ENCODE measurements at places on chromosomes 13 and 19. TPM values are rescaled to one million over a fixed set of nuclear protein-coding genes. Genes with fewer than 3 reads are reported as not detected.
A peak's percentile ranks its signal among the peaks of the same experiment; 100 is the strongest.

GRCh38 chr19:28388988-28389387 is 824.0 kb downstream of the UQCRFS1 start:
- DNase-seq: no peak

DNA sequence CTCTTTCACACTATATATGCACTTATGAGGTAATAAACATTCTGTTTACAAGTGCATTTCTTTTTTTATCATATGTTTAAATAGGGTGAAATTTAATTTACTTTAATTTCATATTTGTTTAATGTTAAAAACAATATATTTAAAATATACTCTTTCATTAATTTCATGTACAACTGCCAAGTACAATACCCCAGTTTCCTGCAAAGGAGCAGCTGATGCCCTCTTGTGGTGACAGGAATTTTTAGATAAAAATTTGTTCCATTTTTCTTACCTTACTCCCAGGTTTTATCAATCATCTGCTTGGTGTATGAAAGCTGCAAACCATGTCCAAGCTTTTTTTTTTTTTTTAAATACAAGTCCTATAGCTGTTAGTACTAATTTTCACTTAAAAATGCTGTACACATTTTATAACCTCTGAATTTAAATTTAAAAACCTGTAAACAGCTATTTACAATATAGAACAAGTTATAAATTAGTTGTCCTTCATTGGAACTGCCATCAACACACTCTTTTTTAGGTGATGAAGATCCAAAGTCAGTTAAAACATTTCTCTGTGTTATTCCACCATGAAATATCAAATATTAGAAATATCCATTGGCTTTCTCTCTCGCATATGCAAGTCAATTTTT is 4.9 kb downstream of the PCDH20 start:
- no peak for DNase-seq

DNA sequence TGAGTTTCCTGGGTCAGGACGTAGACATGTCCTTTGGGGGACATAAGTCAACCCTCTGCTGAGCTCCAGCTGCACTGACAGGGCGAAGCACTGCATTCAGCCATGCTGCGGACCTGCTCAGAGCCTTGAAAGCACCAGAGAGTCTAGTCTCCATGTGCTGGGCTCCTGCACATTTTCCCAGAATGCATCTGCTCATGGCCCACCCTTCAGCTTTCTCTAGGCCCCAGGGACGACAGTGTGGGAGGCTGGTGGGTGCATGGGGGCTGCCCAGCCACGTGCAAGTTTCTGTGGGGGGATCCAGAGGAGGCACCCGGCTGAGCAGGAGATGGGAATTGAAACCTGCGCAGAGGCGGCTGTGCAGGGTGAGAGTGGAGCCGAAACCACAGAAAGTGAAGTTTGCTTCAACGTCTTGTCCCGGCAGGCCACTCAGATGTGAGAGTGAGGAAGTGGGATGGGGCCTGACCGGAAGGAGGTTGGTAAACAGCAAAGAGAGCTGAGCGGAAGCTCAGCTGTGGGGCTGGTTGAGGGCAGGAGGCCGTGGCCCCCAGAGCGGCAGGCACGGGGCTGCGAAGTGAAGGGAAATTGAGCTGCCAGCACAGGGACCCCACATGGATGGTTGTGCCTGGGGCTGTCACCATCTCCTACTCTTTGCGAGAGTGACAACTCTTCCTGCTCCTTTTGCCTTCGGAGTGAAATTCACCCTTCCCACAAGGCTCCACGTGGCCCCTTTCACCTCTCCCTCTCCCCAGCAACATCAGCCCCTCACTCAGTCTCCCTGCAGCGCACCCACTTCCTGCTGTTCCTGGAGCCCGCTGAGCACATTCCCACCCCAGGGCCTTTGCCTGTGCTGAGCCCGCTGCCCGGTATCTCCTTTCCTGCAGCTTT is 11.8 kb downstream of the PGLS start:
- no peak for DNase-seq

Gene ZNF99
- total RNA-seq: not detected

Gene ZFP36
- total RNA-seq: 15.4 TPM

GRCh38 chr19:10683064-10683426 is 18.2 kb upstream of the QTRT1 start:
- DNase-seq: no peak

GRCh38 chr19:50383001-50383851 is 921 bp upstream of the POLD1 start:
- DNase-seq: peak; percentile 49

DNA sequence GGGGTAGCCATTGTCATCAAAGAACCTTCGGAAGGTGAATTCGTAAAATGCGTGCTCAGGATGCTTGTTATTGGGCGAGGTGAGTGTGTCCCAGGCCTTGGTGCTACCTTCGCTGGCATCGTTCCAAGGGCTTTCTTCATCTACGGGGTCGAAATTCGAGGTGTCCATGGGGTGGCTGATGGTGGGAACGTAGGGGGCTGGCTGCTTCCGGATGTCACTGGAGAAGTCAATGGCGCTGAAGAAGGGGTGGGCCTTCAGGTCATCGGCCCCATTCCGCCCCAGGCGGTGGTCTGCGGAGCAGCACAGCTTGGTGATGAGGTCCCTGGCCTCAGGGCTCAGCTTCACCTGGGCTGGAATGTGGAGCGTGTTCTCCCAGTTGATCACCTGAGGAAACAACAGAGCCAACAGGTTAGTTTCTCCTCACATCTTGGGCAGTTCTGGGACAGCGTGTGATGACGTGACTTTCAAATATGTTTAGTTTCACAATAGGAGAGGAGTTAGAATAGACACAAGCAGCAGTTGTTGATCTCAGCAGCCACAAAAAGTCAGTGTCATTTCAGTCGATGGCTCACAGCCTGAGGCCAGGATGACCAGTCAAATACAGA is 72.5 kb upstream of the XPO4 start:
- no peak for DNase-seq

GRCh38 chr13:29573190-29573589 is 22.3 kb downstream of the SLC7A1 start:
- DNase-seq: no peak

Gene ZNF574
- total RNA-seq: 35.6 TPM

GRCh38 chr13:47835470-47836228 is 165.4 kb downstream of the SUCLA2 start:
- DNase-seq: no peak

Gene LGALS4
- 0.37 TPM for total RNA-seq

Gene CEACAM16
- total RNA-seq: not detected

DNA sequence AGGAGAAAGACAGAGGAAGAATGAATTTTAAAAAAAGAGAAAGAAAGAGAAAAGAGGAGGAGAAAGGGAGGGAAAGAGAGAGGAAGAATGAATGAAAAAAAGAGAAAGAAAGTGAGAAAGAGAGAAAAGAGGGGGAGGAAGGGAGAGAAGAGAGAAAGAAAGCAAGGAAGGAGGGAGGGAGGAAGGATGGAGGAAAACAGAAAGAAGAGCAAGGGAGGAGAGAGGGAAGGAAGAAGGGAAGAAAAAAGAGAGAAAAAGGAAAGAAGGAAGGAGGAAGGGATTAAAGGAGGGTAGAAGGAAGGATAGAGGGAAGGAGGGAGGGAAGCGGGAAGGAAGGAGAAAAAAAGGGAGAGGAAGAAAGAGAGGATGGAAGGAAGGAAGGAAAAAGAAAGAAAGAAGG is 122.3 kb upstream of the ZNF507 start:
- no peak for DNase-seq

Gene NLRP4
- total RNA-seq: not detected

DNA sequence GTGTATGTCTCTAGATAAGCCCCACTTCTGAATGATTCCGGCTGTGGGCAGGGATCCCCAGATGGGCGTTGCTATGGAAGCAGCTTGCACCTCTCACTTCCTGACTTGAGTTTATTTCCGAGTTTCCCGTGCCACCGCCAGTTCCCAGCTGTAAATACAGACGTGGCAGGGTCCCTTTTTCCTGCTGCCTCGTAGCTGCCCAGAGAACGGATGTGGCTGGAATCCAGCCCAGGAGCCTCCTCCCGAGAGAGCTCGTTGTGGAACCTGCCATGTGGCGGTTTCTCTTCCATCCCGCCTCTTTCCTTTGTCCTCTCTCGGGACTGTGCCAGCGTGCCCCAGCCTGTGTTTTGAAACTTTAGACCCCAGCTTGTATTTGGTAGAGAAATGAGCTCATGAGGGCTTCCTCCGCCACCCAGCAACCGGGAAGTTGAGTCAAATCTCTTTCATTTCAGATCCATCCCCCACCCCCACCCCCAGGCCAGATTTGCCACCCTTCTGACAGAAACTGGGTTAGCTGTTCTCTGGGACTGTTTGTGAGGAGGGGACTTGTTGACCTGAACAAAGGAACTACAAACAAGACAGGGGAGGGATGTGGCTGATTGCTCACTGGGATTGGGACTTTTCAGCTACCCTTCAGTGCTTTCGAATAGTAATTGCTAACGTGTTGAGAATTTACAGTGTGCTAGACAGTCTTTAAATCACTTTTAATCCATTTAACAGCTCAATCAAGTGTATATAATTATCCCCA is 96.6 kb downstream of the SIPA1L3 start:
- peak; percentile 73 for DNase-seq

GRCh38 chr19:29624489-29625185 is 18.6 kb downstream of the POP4 start:
- no peak for DNase-seq

DNA sequence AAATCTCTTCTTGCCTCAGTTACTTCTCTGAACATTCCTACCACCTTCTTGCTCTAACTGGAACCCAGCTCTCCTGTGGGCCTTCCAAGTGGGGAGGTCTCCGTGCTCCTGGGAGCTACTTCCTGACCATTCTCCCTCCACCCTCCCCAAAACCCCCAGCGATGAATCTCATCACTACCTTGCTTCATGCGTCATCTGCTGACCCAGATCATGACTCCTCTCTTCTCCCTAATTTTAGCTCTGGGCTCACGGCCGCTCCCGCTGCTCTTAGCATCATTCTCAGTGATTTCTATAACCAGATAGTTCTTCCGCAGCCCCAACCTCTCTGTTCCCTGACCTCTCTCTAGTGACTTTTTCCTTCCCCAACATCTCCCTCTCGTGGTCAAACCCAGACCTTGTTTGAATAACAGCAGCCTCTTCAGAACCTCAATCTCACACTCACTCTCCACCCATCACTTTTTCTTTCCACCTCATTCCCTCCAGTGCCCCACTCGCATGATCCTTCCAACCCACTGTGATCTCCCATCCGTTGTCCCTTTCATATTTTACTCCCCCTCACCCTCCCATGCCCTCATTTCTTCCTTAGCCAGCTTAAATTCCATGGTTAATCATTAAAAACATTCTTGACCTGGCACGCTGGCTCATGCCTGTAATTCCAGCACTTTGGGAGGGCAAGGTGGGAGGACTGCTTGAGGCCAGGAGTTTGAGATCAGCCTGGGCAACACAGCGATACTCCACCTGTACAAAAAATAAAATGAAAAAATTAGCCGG is 21.8 kb downstream of the MRPS12 start:
- peak; percentile 50 for DNase-seq

Gene ERICH6B
- not detected for total RNA-seq

Gene AMH
- total RNA-seq: 70.2 TPM

GRCh38 chr13:73945871-73946270 is 188.3 kb downstream of the KLF12 start:
- DNase-seq: no peak

Gene TBXA2R
- total RNA-seq: 0.64 TPM

- no peak for DNase-seq
Observed at GRCh38 chr13:110628477-110628793, 13.1 kb downstream of the NAXD start.

Gene NAPSA
- total RNA-seq: 0.44 TPM

GRCh38 chr13:59501004-59501403 is 662.7 kb downstream of the DIAPH3 start:
- no peak for DNase-seq

GRCh38 chr13:102825921-102826706 is 19.7 kb upstream of the ERCC5 start:
- DNase-seq: no peak

- no peak for DNase-seq
Observed at GRCh38 chr19:7397687-7398086, 49.0 kb downstream of the ARHGEF18 start.

DNA sequence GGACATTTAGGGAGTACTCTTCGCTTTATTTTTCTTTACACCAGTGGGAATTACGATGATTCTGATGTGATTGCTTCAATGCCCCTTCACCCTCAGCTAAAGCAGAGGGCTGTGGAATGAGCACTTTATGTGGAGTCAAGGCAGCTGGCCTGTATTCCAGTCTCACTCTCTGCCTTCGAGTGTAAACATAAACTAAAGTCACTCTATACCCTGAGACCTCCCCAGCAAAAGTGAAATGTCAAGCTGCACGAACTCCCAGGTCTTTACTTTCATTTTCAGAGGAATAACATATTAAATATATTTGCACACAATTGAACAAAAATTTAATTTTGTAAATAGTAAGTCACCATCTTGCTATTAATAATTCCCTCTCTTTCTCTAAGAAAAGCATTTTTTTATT is 557.1 kb downstream of the DACH1 start:
- no peak for DNase-seq

Gene ZNF540
- total RNA-seq: 0.20 TPM

GRCh38 chr19:13298565-13299481 is 148.6 kb downstream of the IER2 start:
- peak; percentile 51 for DNase-seq

Gene SIGLEC12
- total RNA-seq: not detected

- no peak for DNase-seq
Observed at GRCh38 chr13:94313321-94313910, 166.1 kb downstream of the DCT start.

- DNase-seq: no peak
Observed at GRCh38 chr19:57110592-57111328, 9.0 kb upstream of the USP29 start.

- no peak for DNase-seq
Observed at GRCh38 chr13:33106656-33107360, 90.6 kb downstream of the KL start.

GRCh38 chr13:23325191-23325590 is 108.3 kb downstream of the SACS start:
- DNase-seq: no peak

Gene ZNF701
- 23.7 TPM for total RNA-seq

- DNase-seq: peak; percentile 77
Observed at GRCh38 chr19:18939922-18940768, 872 bp downstream of the HOMER3 start.

DNA sequence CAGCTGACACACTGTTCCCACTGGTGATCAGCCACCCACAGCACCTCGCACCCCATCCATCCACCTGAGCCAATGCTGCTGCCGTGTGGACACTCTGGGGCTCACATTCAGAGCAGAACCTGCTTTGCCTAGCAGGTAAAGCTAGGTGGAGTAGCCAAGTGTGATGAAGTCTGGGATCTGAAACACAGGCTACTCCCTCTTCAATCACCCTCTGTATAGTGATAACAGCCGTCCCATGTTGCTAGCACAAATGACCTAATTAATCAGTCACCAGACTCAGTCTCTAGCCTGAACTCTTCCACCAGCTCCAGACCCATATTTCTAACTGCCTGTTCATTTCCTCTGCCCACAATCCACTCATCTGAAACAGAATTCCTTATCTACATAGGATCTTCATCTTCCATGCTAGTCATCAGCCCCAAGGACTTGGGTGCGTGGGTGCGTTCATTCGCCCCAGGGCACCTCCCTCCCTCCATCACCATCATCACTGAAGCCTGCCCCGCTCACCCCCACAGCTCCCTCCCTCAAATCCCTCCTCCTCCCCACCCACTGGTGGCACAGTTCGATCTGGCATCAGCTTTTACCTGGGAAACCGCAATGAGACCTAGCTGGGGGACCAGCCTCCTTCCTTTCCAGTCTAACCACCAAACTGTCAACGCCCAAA is 19.8 kb downstream of the STK24 start:
- DNase-seq: no peak

Gene ZNF865
- total RNA-seq: 14.3 TPM

Gene FCGBP
- total RNA-seq: 0.15 TPM
